ENCODE measurements at places on chromosomes 16 and 17.
A peak's percentile ranks its signal among the peaks of the same experiment; 100 is the strongest.

DNA sequence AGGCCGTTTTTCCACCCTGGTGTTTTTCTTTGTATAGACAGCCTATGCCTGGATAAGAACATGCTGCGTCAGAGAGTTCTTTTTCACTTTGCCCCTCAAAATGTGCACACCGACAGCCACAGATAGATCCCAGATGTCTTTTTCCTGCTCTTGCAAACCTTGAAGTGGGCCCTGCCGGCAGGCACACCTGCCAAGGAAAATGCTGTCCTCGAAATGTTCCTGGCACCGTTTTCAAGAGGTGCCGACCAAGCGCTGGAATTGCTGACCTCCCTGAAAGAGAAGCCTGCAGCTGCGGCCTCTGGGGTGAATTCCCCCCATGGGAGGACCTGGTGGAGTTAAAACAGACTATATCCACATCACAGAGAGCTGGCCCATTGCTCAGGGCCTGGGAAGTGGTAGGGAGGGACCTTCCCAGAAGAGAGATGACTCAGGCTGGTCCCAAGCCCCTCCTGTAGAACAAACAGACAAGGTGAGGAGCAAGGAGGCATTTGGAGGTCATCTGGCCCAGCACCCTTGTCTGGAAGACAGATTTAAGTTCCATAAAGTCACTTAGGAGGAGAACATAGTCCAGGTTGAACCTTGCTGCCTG is 668.1 kb downstream of the MAF start:
- no peak for DNase-seq

DNA sequence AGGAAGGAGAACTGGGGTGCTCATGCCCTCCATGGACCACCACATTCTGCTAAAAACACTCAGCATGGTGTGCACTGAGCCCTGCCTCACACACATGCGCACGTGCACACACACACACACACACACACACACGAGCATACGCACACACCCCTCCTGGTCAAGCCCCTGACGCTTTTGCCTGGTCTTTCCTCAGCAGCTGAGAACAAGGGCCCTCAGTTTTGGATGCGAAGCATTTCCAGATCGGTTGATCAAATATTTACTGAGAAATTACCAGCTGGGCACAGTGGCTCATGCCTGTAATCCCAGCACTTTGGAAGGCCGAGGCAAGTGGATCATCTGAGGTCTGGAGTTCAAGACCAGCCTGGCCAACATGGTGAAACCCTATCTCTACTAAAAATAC is 20.1 kb upstream of the RAI1 start:
- no peak for DNase-seq

DNA sequence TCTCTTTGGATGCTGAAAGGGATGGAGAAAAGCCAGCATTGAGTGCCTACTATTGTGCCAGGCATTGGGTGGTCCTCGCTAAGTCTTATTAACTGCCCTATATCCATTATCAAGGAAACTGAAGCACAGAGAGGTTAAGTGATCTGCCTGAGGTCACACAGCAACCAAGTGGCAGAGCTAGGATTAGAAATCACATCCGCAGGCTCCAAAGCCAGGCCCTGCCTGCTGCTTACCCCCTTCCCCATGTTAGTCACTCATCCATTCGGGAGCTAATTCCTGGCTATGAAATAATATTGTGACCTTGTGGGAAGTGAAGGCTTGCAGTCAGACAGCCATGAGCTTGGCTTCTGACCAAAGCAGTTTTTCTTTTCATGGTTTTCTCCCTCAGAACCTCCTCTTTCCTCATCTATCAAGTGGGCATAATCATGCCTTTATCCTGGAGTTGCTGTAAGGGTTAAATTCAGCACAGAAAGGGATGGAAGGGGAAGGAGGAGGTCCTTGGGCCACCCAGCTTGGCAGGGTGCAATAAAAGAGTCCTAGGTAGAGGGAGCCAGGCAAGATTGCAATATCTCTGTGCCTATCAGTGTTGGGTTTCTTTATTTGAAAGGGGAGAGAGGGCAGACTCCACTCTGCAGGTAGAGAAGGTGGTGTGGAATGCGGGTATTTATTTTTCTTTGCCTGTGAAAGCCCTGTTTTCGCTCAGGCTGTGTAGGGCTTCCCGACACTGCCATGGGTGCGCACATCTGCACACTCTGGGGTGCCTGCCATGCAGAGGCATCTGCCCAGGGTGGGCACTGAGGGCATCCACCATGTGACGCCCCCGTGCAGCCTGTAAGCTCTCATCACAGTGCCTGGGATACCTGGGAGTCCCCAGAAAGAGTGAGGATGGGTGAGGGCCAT is 11.3 kb downstream of the RAI1 start:
- no peak for DNase-seq

GRCh38 chr17:50602836-50603235 is 31.8 kb upstream of the ABCC3 start:
- no peak for DNase-seq

- no peak for DNase-seq
Measured at GRCh38 chr16:11794996-11795886, 1.8 kb downstream of the ZC3H7A start.

DNA sequence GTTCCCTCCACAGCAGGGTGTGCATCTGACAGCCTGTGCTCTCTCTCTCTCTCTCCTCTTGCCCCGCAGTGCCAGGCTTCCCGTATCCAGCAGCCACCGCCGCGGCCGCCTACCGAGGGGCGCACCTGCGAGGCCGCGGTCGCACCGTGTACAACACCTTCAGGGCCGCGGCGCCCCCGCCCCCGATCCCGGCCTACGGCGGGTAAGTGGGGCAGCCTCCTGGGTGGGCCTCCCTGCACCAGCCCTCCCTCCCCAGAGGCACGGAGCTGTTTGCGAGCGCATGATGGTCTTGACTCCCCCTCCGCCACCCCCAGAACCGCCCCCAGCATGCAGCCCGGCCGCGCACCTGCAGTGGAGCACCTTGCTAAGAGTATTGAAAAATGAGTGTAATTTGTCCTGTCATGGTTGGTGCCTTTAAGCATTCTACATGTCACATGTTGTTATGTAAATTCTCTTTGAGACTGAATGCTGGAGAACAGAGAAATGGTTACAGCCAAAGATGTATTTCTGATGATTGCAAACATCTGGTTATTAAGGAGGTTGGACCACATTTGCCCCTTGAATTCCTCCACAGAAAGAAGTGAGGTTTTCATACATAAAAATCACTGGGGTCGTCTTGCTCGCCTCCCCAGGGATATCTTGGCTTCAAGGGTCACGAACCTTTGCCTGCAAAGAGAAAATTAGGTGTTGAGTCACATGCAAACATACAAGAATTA is 321.3 kb downstream of the RBFOX1 start:
- no peak for DNase-seq

GRCh38 chr17:47733674-47734410 is 806 bp downstream of the TBX21 start:
- no peak for DNase-seq

DNA sequence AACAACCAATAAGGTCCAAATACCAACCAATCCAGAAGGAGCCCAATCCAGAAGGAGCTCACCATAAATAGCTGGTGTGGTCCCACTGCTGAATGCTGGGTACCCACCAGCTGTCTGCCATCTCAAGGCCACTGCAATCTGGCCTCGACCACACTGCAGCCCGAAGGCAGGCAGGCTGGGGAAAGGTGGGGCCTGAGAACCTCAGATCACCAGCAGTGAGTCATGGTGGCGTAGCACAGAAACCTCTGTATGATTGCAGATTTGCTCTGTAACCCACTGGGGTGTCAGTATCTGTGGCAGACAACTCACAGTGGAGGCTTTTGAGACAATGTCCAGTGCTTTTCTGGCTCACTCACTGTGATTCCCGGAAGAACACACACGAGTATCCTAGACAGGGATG is 14.7 kb upstream of the CMTR2 start:
- DNase-seq = no peak

- DNase-seq = no peak
Measured at GRCh38 chr16:87679593-87680271, 77.4 kb downstream of the JPH3 start.

DNA sequence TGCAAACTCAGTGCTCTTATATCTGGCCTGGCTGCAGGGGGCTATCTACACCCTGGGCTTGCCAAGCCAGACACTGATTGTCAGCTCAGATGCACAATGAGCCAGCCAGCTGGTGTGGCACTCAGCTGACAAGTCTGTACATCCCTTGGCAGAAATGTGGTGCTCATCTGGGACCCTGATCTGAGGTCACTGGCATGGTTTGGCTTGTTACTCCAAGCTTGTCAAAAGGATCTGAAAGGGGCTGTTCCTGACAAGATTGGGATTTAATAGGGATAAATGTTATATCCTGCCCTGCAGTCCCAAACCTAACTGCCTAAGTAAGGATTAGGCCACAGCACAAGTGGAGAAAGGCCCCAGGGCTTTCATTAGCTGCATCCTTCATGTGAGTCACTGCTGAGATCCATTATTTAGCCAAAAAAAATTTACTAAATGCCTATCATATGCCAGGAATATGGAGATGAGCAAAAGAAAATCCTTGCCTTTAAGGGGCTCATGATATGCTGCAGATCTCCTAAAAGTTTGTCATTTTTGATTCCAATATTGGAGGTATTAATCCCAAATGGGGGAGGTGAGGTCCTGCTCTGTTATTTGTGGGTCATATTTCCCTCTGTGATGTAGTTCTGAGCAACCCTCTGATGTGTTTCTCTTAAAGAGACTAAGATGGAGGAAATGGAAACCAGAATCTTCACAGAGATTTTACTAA is 6.3 kb downstream of the SLC6A2 start:
- no peak for DNase-seq

GRCh38 chr17:57379237-57379894 is 123.0 kb downstream of the MSI2 start:
- peak; percentile 68 for DNase-seq

- no peak for DNase-seq
Measured at GRCh38 chr17:52158450-52159042, at the start of gene CA10. Gene CA10 (minus strand): TSS chr17:52158714.

DNA sequence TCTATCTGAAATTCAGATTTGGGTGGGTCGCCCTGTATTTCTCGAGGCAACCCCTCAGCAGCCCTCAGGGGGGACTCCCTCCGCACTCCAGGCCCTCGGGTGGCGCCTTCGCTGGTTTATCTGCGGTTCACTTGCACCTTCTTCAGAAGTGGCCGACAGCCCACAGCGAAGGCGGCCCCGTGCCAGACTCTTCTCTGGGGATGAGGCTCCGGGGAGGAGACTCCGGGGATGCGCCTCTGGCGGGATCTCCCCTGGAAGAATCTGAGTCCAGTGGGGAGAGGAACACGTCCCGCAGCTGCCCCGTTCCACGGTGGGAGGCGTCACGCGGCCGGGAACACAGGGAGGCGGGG is 63.9 kb upstream of the DNAJA2 start:
- DNase-seq = no peak

DNA sequence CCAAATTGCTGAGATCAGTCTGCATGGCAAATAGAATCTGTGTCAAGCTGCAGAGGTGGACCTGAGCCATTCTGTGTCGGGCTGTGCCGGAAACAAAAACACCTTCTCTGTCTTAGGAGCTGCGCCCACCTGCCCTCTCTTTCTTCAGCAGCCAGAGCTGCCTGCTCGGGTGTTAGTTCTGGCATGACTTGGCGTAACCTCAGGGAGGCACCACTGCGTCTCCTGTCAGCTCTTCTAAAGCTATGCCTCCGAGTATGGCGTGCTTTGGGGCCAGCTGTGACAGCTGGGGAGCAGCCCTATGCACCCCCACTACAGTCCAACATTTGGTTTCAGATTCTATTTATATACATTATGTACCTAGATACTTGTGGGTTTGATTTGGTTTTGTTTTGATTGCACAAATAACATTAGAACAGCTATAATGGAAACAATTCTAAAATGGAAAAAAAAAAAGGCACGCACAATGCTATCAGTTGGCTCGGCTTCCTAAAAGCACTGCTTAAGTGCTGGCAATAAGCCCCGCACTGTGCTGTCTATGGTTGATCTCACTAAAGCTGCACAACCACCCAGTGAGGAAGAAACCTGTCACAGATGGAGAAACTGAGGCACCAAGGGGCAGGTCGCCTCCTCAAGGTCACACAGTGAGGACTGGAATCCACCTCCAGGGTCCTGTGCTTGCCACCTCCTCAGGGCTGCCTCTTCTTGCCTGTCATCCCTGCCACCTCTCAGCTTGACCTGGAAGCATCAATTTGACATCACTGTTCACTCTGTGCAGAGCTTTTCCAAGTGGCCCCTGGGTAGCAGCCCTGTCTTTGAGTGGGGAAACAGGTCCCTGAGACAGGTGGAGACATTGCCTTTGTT is 18.7 kb upstream of the ADGRG1 start:
- DNase-seq = no peak

DNA sequence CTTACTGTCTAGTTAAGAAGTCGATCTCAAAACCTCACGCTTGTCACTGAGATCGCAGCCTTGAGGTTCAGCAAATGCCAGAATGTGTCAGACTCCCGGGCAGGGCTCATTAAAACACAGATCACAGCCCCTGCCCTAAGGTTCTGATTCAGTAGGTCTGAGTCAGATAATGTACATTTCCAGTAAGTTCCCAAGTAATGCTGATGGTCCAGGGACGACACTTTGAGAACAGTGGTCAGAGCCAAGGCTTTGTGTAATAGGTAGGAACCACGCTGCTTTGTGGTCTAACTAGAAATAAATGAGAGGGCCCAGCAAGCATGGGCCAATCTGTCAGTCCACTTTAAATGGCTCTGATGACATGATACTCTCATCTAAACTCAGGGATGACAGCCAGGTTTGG is 228.6 kb downstream of the ZFHX3 start:
- no peak for DNase-seq

DNA sequence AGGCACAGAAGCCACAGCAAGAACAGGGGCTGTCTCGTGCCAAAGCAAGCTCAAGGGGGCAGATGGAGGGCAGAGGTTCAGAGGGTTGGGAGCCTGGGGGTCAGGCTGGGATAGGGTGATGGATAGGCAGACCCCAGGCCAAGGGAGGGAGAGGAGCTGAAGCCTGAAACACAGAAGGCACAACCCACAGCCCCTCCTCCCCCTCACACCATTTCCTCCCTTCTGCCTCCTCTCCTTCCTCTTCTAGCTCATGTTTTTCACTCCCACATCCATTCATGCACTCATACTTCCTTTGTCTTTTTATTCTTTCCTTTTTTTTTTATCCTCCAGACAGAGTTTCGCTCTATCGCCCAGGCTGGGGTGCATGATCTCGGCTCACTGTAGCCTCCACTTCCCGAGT is 61.1 kb downstream of the SOCS1 start:
- DNase-seq = no peak

DNA sequence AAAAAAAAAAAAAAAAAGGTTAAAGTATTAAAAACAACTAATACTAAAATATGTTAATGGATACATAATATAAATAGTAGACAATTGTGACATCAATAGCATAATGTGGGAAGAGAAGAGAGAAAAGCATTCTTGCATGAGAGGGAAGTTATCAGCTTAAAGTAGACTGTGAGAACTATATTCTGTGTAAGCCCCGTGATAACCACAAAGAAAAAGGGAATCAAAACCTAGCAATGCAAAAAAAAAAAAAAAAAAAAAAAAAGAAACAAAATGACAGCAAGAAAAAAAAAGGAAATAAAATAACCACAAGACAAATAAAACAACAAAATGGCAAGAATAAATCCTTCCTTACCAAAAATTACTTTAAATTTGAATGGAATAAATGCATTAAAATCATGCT is 39.8 kb upstream of the MYLK3 start:
- DNase-seq = no peak

- no peak for DNase-seq
Measured at GRCh38 chr17:43556292-43556691, 10.2 kb upstream of the ETV4 start.

- DNase-seq = no peak
Measured at GRCh38 chr16:19283637-19284036, 1.9 kb upstream of the CLEC19A start.

- DNase-seq = no peak
Measured at GRCh38 chr17:60920107-60920506, 242.5 kb downstream of the BCAS3 start.
